ENCODE measurements at places on chromosomes 12 and 14.

- DNase-seq: no peak
These were observed 25.4 kb upstream of the YY1 start for GRCh38 chr14:100213587-100213955.

DNA sequence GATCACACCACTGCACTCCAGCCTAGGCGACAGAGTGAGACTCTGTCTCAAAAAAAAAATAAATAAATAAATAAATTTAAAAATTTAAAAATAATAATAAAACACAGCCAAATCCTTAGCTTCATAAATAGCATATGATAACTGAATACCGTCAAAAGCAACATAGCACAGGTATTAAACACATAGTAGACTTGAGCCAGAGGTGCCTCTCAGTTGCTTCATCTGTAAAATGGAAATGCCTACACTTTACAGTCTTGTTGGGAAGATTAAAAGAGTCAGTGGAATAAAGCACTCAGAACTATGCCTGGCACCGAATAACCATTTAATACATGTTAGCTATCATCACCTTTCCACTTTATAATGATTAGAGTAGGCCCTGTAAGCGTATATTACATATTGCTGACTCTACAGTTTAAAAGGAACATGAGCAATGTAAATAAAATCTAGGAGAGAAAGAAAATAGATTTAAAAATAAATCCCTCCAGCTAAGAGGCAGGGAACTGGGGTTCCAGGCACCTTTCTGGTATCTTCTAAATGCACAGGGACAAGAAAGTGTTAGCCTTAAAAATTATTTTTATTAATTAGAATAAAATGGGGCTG lies 7.8 kb upstream of the DCAF11 start:
- DNase-seq: no peak

- DNase-seq: no peak
These were observed 2.6 kb upstream of the C14orf180 start for GRCh38 chr14:104576970-104577332.

GRCh38 chr14:46344327-46344937 lies 307.1 kb downstream of the RPL10L start:
- no peak for DNase-seq

DNA sequence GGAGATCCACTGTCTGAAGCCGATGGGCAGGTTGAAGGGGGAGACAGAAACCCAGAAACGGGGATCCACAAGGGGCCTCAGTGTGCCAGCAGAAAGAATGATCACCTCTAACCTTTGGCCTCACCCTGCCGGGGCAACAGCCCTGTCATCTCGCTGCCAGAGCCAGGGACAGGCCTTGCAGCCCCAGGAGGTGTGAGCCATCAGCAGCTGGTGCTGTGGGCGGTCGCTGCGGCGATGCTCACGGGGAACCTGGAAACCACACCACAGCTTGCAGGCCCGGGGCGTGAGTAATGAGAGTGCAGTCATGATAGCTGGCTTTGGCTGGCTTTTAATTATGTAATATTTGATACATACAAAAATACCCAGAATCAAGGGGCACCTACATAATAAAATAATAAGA lies 4.7 kb upstream of the TTC7B start:
- DNase-seq: no peak

- DNase-seq: no peak
These were observed 76.4 kb upstream of the TMEM132C start for GRCh38 chr12:128190614-128191013.

DNA sequence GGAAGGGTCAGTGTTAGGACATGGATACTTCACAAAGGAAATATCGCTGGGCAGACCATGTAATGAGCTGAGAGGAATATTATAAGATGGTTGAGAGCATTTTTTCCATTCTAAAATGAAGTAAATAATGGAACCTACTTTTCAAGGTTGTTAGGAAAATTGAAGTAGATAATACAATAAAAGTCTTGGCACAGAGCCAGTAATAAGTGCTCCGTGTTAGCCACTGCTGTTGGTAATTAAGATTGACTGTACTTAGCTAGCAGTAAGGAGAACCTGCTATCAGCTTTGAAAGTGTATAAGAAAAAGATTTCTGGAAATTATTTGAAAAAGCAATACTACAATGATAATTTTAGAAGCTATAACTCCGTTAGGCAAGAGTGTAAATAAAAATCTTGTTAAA lies 77.6 kb downstream of the SCAF11 start:
- no peak for DNase-seq

- no peak for DNase-seq
These were observed 500.1 kb upstream of the CCDC196 start for GRCh38 chr14:65986041-65986440.

DNA sequence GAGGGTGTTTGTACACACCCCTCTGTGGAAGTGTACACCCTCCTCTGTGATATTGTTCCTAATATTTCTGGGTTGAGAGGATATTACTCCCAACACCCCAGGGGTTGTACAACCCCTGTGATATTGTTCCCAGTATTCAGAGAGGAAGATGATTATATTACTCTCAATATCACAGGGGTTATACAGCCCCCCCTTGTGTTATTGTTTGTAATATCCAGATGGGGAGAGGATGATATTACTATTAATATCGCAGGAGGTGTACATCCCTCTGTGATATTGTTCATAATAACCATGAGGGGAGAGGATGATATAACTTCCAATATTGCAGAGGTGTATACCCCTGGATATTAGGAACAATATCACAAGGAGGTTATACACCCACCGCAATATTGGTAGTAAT lies 566.1 kb upstream of the MIS18BP1 start:
- no peak for DNase-seq

GRCh38 chr14:53231171-53231570 lies 78.0 kb upstream of the DDHD1 start:
- no peak for DNase-seq

- no peak for DNase-seq
These were observed 601 bp downstream of the MDGA2 start for GRCh38 chr14:47674543-47675465.

DNA sequence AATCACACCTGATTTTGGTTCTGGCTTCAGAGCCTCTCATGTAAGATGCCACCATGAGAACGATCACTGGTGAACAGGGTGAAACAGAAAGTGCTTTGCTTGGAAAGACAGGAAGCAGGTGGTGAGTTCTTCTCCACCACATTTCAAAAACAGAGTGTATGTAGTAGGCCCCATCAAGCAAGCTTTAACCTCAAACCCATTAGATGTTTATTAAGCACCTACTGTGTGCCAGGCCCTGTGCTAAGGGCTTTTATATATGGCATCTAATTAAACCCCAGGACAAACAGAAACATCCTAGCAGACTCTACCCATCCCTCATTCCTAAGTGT lies 47.8 kb upstream of the MED13L start:
- no peak for DNase-seq

DNA sequence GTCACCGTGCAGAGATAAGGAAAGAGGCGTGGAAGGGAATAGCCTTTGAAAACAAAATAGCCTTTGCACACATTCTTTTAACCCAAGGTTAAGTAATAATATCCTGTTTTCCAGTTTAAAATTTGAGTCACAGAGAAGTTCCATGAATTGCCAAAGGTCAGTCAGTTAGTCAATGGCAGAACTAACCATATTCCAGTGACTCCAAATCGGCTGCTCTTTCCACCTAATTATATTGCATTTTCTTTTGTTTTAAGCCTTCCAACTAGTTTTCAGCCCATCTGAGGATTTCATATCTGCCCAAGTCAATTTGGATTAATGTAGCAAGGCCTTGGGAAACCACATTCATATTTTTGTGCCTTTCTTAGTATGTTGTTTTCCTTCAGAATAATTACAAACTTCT lies 373.0 kb downstream of the CCDC91 start:
- no peak for DNase-seq

GRCh38 chr12:103140286-103140685 lies 182.8 kb downstream of the ASCL1 start:
- DNase-seq: no peak

DNA sequence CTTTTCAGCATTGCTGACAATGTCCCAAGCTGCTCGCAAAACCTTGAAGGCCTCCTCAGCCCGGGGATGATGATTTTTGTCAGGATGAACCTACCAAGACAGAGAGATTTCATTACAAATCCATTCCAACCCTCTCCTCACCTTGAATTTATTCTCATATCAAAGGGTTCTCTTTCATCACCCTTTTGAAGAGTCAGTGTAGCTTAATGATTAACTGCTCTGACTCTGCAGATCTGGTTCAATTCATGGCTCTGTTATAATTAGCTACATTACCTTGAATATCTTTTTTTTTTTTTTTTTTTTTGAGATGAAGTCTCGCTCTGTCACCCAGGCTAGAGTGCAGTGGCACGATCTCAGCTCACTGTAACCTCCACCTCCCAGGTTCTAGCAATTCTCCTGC lies 5.6 kb downstream of the ORMDL2 start:
- DNase-seq: no peak

DNA sequence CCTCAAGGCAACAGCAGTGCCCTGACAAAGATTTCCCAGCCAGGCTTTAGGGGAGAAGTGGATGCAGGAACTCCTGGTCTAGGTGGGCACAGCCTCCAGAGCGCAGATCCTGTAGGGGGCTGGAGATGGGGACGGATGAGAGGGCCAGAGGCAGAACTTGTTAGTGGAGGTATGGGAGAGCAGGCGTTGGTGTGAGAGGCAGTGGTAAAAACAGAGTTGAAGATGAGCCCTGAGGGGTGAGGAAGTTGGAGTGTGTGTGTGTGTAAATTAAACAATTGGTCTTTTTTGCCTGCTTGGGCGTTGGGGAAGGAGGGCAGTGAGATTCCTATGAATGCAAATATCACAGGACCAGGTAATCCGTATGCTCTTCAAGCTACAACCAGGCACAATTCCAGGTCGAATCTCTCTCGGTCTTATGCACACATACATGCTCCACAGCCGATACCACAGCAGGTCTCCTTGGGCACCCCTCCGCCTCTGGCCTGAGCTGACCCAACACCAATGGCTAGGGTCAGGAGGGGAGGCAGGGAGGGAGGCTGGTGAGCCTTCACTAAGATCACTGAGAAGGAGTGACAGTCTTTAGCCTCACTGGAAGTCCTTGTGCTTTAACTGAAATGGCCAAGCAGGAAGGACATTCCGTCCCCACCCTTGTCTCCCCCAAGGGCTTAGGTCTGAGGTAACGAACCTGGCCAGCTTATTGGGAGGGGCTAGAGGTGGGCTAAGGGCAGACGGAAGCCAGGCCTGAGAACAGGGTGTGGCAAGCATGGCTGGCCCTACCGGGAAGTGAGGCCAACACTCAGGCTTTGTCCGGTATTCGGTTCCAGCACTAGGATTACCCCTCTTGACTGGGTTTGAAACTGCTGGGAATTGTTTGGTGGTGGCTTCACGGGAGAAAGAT lies 1.5 kb upstream of the KRT7 start:
- DNase-seq: no peak

DNA sequence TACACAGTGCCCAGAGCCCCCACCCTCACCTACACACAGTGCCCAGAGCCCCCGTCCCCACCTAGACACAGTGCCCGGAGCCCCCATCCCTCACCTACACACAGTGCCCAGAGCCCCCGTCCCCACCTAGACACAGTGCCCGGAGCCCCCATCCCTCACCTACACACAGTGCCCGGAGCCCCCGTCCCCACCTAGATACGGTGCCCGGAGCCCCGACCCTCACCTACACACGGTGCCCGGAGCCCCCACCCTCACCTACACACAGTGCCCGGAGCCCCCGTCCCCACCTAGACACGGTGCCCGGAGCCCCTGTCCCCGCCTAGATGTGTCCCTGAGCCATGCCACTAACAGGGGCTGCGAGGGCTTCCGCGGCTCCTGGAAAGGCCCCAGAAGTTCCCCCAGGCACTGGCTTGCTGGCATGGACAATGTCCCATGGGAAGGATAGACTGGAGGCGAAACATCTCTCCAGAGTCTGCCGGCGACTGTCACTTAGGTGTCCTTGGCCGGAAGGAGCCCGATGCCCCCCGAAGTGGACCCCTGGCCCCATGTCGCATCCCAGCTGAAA lies 146.0 kb downstream of the PIWIL1 start:
- DNase-seq: no peak

GRCh38 chr14:52319919-52320318 lies 5.8 kb downstream of the PTGER2 start:
- DNase-seq: no peak

- no peak for DNase-seq
These were observed 193.9 kb downstream of the EMP1 start for GRCh38 chr12:13390381-13390861.

DNA sequence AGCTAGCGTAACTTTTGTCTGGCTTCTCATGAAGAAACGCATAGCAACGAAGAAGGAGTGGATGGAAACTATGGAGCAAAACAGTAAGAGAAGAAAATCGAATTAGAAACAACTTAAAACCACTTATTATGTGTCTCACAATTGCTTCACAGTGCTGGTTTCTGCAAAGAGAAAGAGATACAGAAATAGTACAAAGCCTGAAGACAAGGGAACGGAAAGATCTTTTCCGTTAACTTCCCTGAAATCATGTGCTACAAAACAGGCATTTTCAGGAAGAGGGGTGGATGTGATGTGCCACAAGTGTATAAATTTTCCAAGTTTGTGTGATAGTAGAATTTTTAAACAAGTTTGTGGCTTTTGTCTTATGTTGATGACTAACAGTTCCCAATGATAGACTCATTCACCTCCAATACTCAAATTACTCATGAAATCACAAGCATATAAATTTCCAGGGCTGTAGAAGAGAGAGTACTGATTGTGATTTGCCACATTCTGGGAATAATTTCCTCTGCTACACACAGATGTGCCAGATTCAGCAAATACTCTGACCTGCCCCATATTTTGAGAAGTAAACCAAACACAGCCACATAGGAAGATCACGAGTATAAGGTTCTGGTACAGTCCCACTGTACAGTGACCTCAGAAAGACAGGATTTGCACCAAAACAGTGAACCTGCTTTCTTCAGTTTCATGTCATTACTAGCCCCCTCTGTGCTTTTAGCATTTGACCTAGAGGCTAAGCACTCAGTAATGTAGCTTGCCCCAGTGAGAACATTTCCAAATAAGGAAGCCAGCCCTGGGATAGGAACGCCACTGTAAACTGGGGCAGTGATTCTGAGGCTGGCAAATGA lies 41.4 kb upstream of the PPFIA2 start:
- no peak for DNase-seq

Data from smooth muscle cell of the brain vasculature (primary cell).